Hepatocyte (in vitro differentiated cells): ENCODE measurements at places on chromosomes 13 and 19.

GRCh38 chr13:45811891-45812694, 39.5 kb downstream of the SIAH3 start:
- DNase-seq, result no peak

DNA sequence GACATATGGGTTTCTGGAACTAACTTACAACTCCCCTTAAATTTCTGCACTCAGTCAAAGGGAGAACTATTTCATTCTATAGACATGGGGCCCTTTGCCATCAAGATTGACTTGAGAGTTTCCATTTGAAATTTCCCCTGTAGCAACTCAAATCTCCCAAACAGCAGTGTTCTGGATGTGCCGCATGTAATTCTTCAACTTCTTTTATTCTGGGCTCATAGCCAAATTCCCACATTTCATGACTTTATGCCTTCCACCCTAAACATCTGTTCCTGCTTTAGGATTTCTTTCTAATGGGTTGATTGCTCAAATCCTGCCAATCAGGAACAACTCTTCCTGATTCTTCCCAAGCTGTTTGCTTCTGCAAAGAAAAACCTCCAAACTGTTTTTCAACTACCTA, 336.0 kb downstream of the TBC1D4 start:
- DNase-seq, result no peak

GRCh38 chr13:73520566-73521289, 461.9 kb downstream of the KLF5 start:
- DNase-seq, result no peak

DNA sequence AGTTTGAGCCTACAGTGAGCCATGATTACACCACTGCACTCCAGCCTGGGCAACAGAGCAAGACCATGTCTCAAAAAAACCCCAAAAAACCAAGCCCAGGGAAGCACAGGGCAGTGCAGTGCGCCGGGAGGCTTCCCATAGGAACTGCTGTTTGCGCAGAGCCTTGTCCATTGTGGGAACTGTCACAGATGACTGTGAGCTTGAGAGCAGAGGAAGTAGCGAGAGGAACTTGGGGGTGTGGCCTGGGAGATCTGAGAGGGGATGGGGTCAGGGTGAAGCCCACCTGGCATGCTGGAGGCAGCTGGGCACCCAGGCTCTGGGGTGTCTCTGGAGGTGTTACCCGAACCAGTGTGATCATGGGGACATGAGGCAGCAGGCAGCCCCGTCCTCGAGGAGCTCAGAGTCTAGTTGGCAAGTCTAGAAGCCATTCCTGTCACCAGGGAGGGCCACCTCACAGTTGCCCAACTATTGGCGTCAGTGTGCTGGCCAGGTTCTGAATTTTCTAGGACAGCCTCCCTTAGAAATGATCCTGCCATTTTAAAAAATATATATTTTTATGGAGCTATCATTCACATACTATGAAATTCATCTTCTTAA, 10.4 kb downstream of the KDM4B start:
- DNase-seq, result no peak

- no peak for DNase-seq
Measured at GRCh38 chr13:85099245-85099644, 700.0 kb downstream of the SLITRK6 start.

DNA sequence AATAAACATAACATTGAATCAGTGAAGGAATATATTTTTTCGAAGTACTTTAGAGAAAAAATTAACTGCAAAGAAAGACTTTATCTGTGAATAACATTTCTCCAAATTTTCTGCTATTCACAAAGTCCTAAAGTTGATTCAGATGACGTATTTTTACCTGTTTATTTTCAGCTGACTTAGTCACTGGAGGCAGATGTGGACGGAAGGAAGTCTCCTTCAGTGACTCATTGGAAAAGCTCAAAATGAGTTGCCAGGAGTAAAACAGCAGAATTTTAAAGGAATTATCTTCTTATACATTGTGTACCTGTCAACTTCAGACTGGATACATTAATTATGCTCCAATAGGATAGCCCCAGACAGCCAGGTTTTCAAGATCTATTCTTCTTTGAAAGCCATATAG, 679.3 kb upstream of the GPC6 start:
- no peak for DNase-seq

GRCh38 chr13:42754801-42755510, 26.4 kb upstream of the FAM216B start:
- DNase-seq, result no peak

- DNase-seq, result no peak
Measured at GRCh38 chr13:100525453-100526317, 62.9 kb downstream of the GGACT start.

- peak; percentile 6 for DNase-seq
Measured at GRCh38 chr13:92460479-92460878, 766.1 kb upstream of the GPC6 start.

DNA sequence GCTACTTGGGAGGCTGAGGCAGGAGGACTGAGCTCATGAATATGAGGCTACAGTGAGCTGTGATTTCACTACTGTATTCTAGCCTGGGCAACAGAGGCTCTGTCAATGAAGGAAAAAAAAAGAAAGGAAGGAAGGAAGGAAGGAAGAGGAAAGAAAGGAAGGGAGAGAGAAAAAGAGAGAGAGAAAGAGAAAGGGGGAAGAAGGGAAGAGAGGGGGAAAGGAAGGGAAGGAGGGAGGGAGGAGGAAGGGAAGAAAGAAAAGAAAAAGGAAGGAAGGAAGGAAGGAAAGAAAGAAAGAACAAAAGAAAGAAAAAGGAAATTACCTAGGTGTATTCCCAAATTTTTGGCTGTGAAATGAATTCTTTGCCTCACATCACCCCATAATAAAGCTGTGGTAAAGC, 7.2 kb upstream of the RFX2 start:
- DNase-seq, result no peak

- DNase-seq, result peak; percentile 62
Measured at GRCh38 chr19:6273701-6274601, 5.8 kb downstream of the MLLT1 start.

- no peak for DNase-seq
Measured at GRCh38 chr13:45775401-45775963, 73.4 kb downstream of the CBY2 start.

DNA sequence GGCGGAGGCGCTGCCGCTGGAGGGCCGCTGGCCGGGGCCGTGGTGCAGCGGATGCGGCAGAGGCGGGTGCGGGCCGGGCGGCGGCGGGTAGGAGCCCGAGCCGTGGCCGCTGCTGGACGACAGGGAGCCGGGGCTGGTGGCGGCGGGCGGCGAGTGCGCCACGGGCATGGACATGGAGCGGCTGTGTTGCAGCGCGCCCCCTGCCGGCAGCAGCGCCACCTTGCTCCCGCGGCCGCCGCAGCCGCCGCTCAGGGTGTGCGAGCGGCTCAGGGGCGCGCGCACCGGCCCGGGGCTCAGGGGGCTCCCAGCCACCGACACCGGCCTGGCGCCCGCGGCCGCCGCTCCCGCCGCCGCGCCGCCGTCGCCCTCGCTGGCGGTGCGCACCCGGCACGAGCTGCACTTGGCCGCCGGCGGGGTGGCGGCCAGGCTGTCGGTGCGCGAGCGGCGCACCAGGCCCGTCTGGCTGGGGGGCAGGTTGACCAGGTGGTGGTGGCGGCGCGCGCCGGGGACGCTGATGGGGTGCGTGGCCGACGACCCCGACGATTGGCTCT, 1.7 kb downstream of the IRS2 start:
- peak; percentile 92 for DNase-seq

DNA sequence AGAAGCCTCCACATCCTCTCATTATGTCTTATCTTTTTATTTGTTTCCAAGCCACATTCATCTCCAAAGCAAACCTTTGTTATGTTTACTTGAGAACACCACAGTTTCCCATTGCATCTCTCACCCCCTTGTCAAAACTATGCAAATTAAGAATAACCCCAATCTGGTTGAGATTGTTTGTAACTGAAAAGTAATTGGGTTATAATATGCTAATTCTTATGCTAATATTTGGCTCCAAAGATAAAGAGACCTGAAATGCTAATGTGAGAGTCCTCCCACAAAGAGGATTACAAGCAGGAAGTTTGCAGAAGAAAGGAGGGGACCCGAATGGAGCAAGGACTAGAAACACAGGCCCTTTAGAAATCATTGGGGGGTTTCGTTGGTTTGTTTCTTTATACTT, 92.9 kb upstream of the UBL3 start:
- DNase-seq, result no peak

GRCh38 chr19:7799640-7800355, 30.2 kb upstream of the EVI5L start:
- DNase-seq, result peak; percentile 85

DNA sequence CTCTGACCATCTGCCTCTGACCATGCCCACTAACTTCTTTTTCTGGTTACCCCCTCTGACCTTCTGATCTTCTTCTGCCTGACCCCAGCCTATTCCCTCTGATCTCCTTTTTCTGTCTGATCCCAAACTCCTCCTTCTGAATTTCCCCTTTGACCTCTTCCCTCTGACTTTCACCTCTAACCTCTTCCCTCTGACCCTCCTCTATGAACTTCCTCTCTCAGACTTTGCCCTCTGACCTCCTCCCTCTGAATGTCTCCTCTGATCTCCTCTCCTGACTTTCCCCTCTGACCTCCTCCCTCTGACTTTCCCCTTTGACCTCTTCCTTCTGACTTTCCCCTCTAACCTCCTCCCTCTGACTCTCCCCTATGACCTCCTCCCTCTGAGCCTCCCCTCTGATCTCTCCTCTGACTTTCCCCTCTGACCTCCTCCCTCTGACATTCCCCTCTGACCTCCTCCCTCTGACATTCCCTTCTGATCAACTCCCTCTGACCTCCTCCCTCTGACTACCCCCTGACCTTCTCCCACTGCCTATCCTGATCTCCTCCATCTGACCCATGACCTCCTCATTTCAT, 3.5 kb downstream of the COL5A3 start:
- no peak for DNase-seq

GRCh38 chr19:35585848-35586247, at the start of gene PMIS2:
TSS of gene PMIS2 (plus strand) at chr19:35586173. CDS start at chr19:35586260, 87 bp downstream.
- no peak for DNase-seq

DNA sequence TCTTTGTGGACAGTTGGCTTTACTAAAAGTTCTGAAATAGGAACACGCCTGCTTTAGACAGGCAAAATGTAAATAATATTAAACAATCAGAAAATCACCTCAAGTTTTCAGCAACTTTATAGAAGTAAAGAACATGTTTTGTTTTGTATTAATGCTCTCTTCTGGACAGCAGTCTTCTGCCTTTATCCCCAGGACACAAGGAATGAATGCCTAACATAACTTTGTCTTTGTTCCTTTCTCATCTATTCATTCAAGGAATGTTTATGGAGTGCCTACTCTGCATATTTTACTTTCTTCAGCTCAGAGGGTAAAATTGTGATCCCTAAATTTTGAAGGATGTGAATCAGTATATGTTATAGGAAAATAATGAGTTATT, 325.4 kb downstream of the FOXO1 start:
- DNase-seq, result no peak

DNA sequence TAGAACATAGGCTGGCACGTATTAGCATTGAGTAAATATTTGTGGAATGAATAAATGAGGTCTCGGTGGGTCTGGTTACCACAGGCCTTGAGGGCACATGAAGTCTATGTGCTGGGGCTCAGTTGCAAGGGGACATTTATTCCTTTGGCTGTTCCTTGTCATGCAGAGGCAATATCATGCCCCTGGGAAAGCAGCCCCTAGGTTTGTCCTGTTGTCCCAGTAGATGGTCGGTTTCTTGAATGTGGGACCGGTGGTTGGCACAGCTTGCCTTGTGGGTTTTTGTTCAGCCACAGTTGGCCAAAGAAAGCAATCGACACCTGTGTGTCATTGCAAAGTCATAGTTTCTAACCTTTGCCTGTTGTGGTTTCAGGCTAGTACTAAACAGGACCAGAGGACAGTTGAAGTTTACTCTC, 24.7 kb upstream of the GPR183 start:
- DNase-seq, result no peak

GRCh38 chr19:6032827-6033226, 54.9 kb upstream of the RANBP3 start:
- no peak for DNase-seq

- DNase-seq, result no peak
Measured at GRCh38 chr13:26471807-26472206, 85.7 kb upstream of the WASF3 start.

DNA sequence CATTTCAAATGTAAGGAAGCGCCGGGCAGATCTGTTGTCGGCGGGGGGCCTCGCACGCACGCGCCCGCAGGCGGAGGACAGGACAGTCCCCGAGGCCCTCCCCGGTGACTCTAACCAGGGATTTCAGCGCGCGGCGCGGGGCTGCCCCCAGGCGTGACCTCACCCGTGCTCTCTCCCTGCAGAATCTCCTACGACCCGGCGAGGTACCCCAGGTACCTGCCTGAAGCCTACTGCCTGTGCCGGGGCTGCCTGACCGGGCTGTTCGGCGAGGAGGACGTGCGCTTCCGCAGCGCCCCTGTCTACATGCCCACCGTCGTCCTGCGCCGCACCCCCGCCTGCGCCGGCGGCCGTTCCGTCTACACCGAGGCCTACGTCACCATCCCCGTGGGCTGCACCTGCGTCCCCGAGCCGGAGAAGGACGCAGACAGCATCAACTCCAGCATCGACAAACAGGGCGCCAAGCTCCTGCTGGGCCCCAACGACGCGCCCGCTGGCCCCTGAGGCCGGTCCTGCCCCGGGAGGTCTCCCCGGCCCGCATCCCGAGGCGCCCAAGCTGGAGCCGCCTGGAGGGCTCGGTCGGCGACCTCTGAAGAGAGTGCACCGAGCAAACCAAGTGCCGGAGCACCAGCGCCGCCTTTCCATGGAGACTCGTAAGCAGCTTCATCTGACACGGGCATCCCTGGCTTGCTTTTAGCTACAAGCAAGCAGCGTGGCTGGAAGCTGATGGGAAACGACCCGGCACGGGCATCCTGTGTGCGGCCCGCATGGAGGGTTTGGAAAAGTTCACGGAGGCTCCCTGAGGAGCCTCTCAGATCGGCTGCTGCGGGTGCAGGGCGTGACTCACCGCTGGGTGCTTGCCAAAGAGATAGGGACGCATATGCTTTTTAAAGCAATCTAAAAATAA, 18.2 kb downstream of the IL17D start:
- peak; percentile 57 for DNase-seq

GRCh38 chr13:79880818-79881217, 399.9 kb downstream of the NDFIP2 start:
- DNase-seq, result no peak

- DNase-seq, result no peak
Measured at GRCh38 chr13:26476782-26477142, 80.7 kb upstream of the WASF3 start.

GRCh38 chr13:25462301-25463125, 90.7 kb downstream of the ATP8A2 start:
- peak; percentile 11 for DNase-seq

DNA sequence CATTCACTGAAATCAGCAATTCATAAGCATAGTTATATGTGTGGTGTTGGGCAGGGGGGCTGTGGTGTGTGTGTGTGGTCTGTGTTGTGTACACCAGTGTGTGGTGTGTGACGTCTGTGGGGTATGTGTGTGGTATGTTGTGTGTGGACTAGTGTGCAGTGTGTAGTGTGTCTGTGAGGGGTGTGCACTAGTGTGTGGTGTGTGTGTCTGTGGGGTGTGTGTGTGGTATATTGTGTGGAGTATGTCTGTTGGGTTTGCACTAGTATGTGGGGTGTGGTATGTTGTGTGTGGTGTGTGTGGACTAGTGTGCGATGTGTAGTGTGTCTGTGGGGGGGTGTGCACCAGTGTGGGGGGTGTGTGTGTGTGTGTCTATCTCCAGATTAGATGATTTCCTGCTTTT, 7.2 kb upstream of the CDC16 start:
- DNase-seq, result no peak
